Osteoblast (primary cell): ENCODE measurements at places on chromosomes 3 and 15.
A peak's percentile ranks its signal among the peaks of the same experiment; 100 is the strongest.

GRCh38 chr3:50550079-50550736, 17.3 kb downstream of the C3orf18 start:
- DNase-seq: no peak

DNA sequence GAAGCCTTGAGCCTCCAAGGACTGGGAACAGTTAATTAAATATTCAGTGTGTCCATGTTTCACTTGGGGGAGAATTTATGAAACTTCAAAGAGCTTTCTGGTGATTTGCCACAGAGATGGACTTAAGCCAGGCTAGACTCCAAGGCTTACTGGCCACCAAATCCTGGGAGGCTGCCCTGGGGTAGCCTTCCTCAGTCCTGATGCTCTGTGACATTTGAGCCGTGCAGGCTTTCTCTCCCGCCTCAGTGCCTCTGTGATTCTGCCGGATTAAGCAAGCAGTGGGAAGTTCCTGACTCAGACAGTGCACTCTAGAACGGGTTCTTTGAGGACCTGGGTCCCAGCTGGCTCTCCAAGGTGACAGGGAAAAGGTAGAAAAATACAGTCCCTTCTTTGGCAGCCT, 314.7 kb upstream of the ICE2 start:
- DNase-seq: no peak

- peak; percentile 19 for DNase-seq
Measured at GRCh38 chr3:99240700-99241099, 339.2 kb upstream of the DCBLD2 start.

DNA sequence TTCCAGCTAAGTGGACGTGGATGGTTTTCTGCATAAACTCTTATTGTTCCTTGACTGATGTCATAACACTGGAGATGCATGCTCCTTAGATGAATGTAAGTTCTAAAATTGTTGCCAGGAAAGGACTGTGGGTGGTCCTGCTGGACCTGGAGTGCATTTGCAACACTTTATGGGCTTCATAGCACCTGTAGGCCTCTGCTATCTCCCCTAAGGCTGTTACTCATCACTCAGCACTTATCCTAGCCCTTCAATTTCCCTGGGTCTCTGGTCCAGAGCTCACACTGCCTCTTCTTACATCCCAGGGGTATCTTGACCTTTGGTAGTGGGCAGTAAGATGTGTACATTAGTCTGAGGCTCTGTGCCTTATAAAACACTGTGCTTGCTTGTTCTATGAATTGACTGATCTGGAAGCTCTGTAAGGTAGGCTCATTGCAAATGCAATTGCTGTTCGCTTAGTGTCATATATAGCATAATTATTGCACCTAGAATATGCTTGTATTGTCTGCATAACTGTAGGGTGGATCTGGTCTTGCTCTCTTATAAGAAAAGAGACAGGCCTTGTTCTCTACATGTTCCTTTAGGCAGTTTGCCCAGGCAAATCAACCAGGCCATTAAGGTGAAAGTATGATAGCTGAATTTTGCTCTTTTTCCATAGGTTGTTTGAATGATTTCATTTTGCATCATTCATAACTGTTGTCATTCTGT, 35.8 kb downstream of the SLCO3A1 start:
- DNase-seq: no peak

GRCh38 chr3:119235151-119235550, 5.5 kb downstream of the B4GALT4 start:
- no peak for DNase-seq

DNA sequence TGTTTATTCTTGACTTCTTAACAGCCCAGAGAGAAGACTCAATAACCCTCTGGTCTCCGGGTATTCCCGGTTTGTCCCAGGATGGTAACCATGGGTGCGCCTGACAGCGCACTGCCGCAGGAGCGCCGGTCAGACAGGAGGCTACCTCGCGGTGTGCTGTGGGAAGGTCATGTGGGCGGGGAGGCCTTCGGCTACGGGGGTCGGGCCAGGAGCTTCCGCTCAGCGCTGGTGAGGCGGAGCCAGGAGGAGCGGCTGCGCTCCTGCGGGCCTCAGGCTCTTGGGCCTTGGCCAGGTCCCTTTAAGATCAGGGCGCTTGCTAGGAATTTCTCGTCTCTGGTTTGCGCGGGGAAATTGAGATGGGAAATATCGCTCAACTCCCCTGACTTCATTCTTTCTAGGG, 182.3 kb upstream of the NDN start:
- DNase-seq: no peak

DNA sequence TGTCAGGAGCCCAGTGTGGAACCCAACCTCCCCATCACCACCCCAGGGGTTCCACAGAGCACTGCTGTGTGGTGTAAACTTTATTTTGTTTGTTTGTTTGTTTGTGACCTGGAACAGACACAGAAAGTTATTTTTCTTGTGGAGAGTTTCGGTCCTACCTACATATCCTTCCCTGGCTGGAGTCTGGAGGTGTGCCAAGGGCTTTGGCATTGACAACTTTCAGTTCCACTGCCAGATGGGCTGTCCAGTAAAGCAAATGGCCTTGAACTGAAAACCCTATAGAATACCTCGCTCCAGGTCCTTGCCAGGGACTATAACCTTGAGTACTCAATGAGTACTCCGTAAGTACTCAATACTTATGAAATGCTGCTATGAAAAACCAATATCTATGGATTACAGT, 103.5 kb downstream of the MITF start:
- DNase-seq: no peak

DNA sequence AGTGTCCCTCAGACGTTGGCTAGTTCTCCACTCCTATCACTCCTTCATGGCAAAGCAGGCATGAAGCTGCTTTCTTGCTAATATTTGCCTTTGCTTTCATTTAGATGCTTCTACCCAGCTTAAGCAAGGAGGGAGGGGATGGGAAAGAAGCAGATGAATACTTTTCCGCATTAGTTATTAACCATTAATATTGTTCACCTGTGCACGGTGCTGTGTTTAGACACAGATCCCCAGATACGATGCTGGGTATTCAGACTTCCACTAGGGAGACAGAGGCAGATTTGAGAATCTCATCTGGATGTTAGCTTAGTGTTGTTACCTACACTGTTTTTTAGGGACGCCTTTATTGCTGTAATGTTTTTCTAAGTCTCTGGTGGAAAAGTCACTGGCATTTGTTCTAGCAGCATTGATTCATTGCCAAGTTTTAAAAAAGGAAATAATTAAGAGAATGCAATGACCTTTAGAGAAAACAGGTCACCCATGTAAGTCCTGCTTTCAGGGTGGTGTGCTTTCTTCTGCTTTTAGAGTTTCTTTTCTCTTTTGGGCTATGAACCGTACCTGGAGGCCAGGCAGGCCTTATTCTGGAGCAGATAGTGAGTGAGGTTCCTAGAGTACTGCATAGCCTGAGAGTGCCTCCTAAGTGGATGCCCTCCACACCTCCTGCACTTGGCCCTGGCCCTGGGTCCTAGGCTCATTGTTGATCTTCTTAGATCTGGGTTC, 55.5 kb downstream of the MYZAP start:
- DNase-seq: no peak

DNA sequence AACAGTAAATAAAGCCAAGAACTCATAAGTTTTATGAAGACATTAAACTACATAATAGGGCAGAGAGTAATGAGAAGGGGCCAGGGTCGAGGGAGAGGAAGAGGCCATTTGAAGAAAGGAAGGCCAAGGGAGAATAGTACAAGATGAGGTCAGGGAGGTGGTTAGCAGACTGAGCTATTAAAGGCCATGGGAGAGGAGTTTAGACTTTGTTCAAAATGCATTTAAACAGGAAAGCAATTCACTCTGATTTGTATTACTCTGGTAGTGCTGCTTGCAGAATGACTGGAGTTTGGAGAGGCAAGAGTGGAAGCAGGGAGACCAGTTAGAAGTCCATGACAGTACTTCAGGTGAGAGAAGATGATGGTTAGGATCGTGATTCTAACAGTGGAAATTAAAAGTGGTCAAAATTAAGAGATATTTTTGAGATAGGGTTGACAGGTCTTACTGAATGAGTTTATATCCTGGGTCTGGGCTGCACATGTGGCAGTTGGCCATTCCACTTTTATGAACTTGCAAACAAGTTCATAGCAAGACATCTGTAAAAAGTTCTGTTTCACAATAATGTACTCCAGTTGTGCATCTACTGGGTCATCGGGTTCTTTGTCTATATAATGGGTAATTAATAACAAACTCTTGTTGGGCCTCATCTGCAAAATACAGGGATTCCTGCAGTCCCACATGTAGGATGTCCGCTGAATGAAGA, 16.3 kb downstream of the PPP2R3A start:
- no peak for DNase-seq

DNA sequence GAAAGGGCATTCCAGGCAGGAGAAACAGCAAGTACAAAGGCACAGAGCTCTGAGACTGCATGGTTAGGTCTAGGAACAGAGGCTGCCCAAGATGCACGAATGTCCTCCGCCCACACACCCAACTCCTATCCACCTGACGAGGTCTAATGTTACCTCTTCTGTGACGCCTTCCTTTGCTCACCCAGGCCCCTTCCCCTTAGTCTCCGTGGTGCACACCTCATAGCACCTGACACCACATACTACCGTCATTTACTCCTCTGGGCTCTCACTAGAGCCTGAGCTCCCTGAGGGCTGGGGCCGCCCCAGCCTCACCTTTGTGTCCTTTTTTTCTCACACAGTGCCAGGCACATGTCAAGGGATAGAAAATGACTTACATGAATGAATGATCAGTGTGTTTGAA, 31.0 kb upstream of the RASGRF1 start:
- DNase-seq: no peak

GRCh38 chr3:151278230-151278629, at the start of gene P2RY14:
TSS of gene P2RY14 (minus strand) at chr3:151278542. CDS start at chr3:151214316, 64,226 bp downstream.
- no peak for DNase-seq

DNA sequence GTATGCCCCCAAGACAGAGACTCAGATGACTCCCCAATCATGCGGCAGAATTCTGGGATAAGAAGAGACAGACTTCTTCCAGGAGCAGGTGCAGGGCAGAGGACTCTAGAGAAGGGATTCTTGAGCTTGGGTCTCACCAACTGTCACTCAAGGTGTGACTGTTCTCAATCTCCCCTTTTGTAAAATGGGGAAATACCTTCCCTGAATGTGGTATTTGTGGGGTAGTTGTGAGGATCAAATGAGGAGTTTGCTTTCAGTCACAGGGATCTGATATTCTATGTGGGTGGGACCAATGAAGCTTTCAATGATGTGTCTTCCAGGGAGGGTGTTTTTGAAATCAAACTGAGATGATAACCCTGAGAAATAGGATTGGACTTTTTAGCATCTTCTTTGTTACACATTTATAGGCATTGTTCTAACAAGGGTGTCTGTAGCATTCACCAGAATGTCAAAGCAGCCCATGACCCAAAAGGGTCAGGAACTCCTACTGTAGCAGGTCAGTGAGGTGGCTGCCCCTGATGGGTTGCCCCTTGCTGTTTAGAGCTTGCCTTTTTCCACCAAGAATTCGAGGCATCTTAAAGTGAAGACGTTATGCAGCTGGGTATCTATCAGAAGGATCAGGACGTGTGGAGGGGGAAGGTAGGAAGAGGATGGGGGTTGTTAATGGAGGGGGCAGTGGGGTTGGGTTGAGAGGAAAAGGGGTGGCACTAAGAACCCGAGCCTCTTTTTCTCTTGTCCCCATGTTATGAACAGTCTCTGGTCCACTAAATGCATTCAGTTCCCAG, 28.8 kb downstream of the UMPS start:
- no peak for DNase-seq

- DNase-seq: peak; percentile 94
Measured at GRCh38 chr3:194140520-194141414, 4.8 kb downstream of the HES1 start.

- DNase-seq: no peak
Measured at GRCh38 chr3:129047553-129047839, 13.1 kb upstream of the GP9 start.
